Activated T-cell treated with anti-CD3 and anti-CD28 coated beads, Interleukin-2, amount 50 U/mL, for 48 hours (primary cell): ENCODE measurements at places on chromosomes 6 and 20.

DNA sequence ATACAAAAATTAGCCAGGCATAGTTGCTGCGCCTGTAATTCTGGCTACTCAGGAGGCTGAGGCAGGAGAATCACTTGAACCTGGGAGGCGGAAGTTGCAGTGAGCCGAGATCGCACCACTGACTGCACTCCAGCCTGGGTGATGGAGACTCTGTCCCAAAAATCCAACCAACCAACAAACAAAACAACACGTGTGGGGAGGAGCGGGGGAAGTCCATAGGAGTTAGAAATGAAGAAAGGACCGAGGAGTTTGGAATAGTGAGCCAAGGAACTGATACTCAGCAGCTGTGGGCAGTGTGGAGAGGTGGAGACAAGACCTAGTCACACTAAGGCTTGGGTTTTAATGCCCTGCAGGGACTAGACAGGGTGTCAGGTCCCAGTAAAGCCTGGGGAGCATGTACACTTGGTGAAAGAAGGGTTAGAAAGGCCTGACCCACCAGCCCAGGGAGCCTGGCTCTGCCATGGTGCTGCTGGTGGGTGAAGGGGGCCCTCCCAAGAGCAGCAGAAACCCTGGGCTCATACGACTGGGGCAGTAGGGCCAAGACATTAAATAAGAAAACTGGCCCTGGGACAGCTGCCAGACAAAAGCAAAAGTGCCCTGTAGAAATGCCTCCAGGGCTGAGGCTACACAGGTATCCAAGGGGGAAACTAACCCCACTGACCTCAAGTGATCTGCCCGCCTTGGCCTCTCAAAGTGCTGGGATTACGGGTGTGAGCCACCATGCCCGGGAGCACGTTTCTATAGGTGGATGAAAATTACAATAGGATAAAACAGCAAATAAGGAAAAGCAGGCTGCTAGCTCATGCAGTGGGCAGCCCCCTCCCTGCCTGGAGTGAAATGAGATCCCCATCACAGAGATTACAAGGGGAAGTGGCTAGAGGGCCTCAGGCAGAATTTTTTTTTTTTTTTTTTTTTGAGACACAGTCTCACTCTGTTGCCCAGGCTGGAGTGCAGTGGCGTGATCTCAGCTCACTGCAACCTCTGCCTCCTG is 58.0 kb downstream of the MYH7B start:
- DNase-seq = no peak

GRCh38 chr6:38337819-38338465 is 301.8 kb downstream of the BTBD9 start:
- no peak for DNase-seq

DNA sequence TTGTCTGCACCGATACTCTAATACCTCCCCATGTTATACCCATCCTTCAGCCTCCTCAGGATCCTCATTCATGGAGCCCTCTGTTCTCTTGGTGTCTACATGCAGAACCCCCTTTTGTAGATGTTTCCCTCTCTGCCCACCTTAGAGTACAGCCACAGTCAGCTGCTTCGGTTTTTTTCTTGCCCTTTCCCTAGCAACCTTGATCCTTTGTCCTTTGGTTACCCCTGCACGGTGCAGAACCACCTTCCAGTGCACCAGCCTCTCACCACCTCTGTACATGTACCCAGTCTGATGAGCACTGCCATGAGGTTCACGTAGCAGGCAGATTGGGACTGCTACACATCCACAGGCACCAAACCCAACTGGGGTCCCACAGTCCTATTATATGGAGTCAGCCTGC is 7.3 kb downstream of the VPS16 start:
- DNase-seq = no peak

- DNase-seq = no peak
Measured at GRCh38 chr20:22371843-22372242, 212.5 kb downstream of the FOXA2 start.

DNA sequence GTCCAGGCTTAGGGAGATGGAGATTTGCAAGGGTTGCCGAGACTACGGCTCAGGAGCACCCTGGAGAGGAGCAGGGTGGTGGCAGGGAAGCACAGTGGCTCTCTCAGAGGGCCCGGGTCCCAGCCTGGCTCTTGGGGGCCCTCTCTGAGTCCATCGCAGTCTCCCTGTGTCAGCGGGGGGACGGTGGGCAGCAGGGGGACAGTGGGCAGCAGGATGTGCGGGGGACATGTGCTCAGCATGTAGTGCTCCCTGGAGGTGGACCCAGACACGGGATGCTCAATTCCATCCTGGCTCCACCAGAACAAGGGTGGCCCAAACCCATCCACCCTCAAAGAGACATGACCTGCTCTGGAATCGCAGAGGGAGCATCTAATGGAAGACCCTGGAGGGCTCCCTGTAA is 43.0 kb upstream of the ZBP1 start:
- no peak for DNase-seq

- DNase-seq = no peak
Measured at GRCh38 chr6:83464381-83465140, 33.7 kb upstream of the ME1 start.

DNA sequence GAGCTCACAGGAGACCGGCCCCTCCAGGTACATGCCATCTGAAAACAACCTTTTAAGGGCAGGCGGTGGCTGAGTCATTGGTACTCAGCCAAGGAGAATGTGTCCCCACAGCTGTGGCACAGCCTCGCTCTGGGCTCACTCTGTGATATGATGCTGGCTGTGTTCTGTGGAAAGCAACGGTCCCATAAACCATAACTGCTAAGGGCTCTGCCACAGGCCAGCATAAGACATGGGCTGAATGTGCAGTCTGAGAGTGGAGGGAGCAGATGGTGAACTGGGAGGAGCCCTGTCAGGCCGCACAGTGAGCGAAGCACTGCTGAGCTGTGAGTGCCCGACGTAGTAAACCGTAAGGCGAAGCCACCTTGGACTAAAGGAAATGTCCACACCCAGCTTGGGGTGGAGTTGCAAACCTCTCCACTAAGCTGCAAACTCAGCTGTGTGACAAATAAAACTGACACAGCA is 375.8 kb downstream of the THBS2 start:
- DNase-seq = no peak

- DNase-seq = no peak
Measured at GRCh38 chr6:160010067-160010466, 41.2 kb downstream of the IGF2R start.

GRCh38 chr6:53360093-53360912 is 11.6 kb upstream of the ELOVL5 start:
- DNase-seq = no peak

DNA sequence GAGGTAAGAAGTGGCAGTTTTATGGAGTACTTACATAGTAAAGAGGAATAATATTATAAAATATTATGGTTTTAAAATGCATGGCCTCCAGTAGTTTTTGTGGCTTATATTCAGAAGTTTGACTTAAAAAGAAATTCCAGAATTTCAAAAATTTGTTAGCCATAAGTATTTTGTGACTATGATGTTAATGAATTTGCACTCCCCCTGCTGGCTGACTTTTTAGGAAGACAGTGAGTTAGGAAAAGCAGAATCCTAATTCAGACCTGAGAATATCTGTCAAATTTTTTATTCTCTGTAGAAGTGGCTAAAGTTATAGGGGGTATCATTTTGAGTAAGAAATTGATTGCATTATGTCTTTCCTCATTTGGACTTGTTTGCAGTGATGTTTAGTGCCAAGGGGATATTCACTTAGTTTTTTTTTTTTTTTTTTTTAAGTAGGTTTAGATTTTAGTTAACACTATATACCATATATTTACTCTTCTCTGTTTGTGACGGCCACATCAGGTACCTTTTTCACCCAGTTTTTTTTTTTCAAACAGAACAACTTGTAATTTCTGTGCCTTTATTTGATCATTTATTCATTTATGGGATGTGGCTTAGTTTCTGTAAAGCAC is 40.8 kb downstream of the ZFAND3 start:
- DNase-seq = no peak

DNA sequence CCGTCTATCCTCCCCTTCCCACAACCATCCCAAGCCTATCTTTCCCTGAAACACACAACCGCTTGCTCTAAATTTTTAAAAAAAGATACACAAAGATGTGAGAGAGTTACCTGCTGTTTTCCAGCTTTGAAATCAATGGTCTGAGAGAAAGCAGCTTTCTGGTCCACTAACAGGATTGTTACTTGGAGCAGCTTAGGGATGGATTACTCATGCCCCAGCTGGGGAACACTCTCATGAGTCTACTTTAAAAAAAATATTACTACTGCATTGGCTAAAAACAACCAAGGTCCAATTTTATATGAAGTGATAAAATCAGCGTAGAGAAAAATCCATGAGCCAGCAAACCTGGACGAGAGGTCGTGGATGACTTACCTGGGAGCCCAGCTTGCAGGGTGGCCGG is 29.6 kb upstream of the FOXC1 start:
- DNase-seq = no peak

GRCh38 chr6:2773449-2773848 is 8.3 kb downstream of the WRNIP1 start:
- no peak for DNase-seq

- DNase-seq = no peak
Measured at GRCh38 chr20:17427638-17428037, 103.5 kb downstream of the BFSP1 start.

DNA sequence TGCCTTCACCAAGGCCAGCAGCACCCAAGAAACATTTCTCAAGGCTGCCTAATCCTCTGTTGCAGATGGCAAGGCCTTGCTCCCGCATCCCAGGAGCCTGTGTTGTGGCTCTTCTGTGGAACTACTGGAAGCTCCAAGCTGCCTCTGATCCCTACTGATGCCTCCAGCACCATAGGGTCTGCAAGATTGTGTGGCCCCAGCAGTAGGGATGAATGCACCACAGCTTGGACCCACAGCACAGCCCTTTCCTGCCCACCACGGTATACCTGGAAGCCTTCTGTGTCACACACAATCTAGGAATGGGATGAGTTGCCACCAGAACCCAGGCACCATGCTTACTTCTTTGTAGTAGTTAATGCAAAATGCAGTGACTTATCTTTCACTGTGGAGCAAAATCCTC is 291.1 kb upstream of the FOXQ1 start:
- no peak for DNase-seq

DNA sequence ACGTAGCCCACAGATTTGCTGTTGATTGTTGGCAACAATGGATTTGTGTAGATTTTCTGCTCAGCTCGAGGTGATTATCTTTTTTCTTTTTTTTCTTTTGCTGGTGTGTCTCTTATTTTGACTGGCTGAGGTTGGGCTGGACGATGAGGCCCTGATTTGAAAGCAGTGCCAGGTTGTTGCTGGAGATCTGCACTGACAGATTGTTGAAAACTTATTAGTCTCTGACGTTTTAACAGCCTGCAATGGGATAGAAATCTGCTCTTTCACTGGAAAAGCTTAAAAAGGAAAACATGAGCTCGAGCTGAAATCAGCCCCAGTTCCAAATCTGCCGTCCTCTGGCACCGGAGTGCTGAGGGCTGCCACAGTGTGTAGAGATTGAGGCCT is 87.7 kb downstream of the PDE7B start:
- DNase-seq = no peak

- DNase-seq = no peak
Measured at GRCh38 chr6:151999194-151999593, 191.7 kb downstream of the ESR1 start.

DNA sequence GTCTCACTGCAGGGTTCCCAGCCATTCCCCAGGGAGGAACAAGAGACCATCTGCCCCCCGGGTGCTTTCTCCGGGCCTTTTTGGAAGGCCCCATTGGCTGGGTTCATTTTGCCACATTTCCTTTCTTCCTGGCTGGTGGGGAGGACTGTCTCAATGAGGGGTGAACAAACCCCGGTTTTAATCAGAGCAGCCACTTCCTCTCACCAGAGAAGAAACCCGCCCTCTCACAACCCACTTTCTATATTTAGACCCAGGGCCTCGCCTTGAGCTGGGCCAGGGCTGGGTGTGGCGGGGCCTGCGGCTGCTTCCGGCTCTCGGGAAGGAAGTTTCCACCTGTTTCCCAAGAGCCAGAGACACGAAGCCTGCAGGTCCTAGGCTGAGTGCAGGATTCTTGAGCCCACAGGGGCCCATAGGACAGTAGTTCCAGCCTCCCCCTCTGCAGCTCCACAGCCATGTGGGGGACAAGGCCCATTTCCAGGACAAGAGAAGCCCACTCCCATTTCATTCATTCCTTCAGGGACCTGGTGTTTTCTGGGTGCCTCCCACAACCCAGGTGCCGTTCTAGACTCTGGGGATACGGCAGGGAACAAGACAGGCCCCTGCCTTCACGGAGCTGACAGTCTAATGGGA is 41.8 kb downstream of the RBM38 start:
- peak; percentile 73 for DNase-seq

DNA sequence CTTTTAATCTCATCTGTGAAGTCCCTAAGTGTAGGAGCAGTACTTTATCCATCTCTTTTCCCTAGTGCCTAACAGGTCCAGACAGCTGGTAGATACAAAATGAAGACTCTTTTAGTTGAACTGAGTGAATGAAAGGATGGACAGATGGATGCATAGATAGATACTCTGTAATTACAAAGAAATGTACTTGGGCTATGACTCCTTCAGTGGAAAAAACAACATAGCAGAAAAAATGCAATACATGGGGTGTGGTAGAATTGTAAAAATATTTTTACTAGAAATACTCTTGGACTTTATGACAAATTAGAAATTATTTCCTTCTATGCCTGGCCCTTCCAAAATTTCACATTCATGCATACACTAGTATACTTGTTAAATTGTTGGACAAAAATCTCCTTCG is 29.3 kb downstream of the KCNQ5 start:
- no peak for DNase-seq

GRCh38 chr6:122825163-122825562 is 36.1 kb downstream of the SMPDL3A start:
- DNase-seq = no peak

- DNase-seq = peak; percentile 61
Measured at GRCh38 chr6:27297857-27298730, 14.0 kb downstream of the POM121L2 start.

DNA sequence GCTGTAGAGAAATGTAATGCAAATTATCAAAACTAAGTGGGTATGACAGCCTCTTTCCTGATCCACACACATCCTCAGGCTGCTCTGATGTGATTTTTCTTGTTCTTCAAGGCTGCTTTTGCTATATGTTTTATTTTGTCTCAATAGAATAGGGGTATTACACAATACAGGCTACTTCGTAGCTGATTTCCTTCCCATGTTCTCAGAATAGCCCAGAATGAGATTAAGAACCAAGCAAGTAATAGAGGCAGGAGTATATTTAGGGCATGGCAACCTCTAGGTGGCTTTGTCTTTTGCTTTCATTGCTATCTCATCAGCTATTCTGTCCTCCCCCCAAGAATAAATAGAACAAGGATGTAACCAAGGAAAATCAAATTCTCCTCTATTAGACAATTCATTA is 241.8 kb downstream of the ALDH8A1 start:
- DNase-seq = no peak

GRCh38 chr6:162733489-162733888 is 5.7 kb downstream of the PACRG start:
- DNase-seq = no peak

GRCh38 chr6:144659202-144660182 is 374.4 kb downstream of the UTRN start:
- DNase-seq = peak; percentile 24
